Adipocyte (in vitro differentiated cells): ENCODE measurements at places on chromosomes 16 and 17.

- no peak for DNase-seq
Observed at GRCh38 chr17:36057911-36058310, 6.2 kb upstream of the CCL18 start.

DNA sequence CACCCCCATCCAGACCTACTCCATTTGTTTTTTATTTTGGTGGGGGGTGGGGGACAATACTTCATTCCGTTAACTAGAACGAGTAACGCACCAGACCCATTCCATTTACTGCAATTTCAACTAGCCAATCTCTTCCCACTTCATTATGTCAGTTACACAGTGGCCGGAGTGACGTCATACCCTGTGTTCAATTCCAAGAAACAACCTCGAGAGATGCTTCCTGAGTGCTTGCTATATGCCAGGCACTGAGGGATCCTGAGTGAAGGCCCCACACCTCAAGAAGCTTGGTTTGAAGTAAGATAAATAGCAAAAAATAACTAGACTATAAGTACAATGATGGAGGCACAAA lies 9.1 kb upstream of the SIAH1 start:
- no peak for DNase-seq

DNA sequence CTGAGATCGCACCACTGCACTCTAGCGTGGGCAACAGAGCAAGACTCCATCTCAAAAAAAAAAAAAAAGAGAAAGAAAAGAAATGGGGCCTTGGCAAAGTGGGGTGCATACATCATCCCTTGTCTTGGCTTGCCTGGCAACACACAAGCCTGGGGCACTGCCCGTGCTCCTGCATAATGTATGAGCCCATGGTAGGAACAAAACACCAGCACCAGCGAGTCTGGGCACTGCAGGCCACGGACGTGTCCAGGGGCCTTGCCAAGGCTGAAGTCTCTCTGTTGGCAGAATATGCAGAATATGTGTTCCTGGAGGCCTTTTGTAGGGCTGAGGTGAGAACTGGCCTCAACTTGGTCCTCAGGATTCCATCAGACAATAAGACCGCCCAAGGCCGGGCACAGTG lies 15.7 kb upstream of the ALDOA start:
- DNase-seq, result no peak

DNA sequence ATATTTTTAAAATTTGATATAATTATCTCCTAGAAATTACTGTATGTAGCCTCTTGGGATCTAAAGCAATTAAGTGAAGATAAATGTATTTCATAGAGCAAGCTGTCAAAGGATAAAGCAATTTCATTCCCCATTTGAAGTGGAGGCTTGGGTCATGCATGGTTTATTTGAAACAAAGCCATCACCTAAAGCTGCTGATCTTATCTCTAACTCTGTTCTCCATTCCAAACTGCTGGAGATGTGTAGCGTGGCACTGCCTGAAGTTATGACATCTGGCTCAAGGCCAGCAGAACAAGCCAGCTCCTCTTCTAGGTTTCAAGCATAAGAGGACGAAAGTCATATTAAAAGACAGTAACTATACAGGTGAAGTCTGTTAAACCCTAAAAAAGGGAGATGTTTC lies 83.9 kb downstream of the HIC1 start:
- DNase-seq, result peak; percentile 68

- no peak for DNase-seq
Observed at GRCh38 chr16:79269211-79269863, 331.2 kb downstream of the MAF start.
